ENCODE measurements at places on chromosomes 6 and 20. TPM values are rescaled to one million over a fixed set of nuclear protein-coding genes. Genes with fewer than 3 reads are reported as not detected.

GRCh38 chr6:92879526-92879925, 539.8 kb downstream of the EPHA7 start:
- no peaks in the 10 kb centered on the region for H3K27me3 ChIP-seq
- no peaks in the 10 kb centered on the region for H3K4me1 ChIP-seq
- H3K4me3 ChIP-seq = no peak overlapping the region
- no peak overlapping the region for H3K27ac ChIP-seq
- H3K36me3 ChIP-seq = no peaks in the 10 kb centered on the region
- peak; percentile 69 for DNase-seq

DNA sequence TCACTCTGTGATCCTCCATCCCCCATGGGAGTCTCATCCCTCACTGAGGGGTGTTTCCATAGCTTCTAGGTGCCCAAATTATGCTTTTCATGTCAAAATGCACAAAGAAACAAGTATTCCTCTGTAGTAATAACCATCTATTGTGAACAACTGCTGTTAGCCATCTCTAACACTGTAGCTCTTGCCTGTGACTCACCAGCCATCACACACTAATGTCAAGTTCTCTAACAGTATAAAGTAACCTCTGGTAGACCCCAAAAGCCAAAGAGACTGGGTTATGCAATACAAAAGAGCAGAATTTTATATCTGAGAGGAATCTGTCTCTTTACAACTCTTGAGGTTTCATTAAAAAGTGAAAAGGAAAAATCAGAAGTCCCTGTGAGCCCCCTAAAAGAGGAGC, 25.4 kb upstream of the IYD start:
- H3K36me3 ChIP-seq = no peaks in the 10 kb centered on the region
- H3K4me1 ChIP-seq = no peaks in the 10 kb centered on the region
- peaks cover 9% of the 10 kb centered on the region for H3K27me3 ChIP-seq
- H3K4me3 ChIP-seq = no peak overlapping the region

GRCh38 chr20:6295867-6296256, 173.0 kb upstream of the FERMT1 start:
- DNase-seq = no peak
- H3K36me3 ChIP-seq = no peaks in the 10 kb centered on the region
- H3K27ac ChIP-seq = no peak overlapping the region
- no peaks in the 10 kb centered on the region for H3K27me3 ChIP-seq

The CAP2 gene
- total RNA-seq = 15.1 TPM

GRCh38 chr6:5763871-5764270, 242.9 kb downstream of the NRN1 start:
- H3K4me3 ChIP-seq = no peak overlapping the region
- no peak overlapping the region for H3K27ac ChIP-seq
- no peaks in the 10 kb centered on the region for H3K4me1 ChIP-seq
- no peak for DNase-seq

DNA sequence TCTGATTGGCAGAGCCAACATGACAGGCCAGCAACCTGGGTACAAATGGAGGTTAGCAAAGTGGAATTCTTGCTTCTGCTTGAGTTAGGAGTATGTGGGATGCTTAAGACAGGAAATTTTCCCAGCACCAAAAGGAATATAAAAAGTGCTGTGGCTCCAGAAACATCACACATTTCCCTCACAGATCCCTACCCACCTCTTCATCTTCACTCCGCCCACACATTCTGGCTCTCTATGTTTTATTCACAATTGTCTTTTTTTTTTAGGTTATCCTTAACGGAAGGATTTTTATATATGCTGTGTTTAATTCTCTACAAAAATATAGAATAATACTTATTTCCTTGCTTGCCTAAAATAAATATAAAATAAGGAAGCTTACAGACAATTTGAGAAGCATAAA, 563.3 kb upstream of the HS3ST5 start:
- no peaks in the 10 kb centered on the region for H3K36me3 ChIP-seq
- H3K27me3 ChIP-seq = no peaks in the 10 kb centered on the region
- no peak overlapping the region for H3K27ac ChIP-seq
- no peak overlapping the region for H3K4me3 ChIP-seq
- no peak for DNase-seq

DNA sequence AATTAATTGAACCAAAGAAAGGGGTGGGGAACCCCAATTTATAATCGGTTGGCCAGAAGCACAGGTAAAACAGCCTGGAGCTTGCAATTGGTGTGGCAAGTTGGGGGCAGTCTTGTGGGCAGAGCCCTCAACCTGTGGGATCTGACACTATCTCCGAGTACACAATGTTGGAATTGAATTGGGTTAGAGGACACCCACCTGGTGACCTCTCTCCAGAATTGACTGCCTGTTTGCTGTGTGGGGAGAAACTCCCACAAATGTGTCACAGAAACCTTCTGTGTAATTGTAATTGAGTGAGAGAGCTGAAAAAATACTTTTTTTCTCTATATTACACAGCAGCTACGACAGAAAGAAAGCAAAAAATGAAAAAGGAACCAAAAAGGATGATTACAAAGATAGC, 53.0 kb upstream of the FAM83C start:
- peaks cover 46% of the 10 kb centered on the region for H3K36me3 ChIP-seq
- peaks cover 18% of the 10 kb centered on the region for H3K4me1 ChIP-seq
- no peak for DNase-seq
- H3K4me3 ChIP-seq = no peak overlapping the region

DNA sequence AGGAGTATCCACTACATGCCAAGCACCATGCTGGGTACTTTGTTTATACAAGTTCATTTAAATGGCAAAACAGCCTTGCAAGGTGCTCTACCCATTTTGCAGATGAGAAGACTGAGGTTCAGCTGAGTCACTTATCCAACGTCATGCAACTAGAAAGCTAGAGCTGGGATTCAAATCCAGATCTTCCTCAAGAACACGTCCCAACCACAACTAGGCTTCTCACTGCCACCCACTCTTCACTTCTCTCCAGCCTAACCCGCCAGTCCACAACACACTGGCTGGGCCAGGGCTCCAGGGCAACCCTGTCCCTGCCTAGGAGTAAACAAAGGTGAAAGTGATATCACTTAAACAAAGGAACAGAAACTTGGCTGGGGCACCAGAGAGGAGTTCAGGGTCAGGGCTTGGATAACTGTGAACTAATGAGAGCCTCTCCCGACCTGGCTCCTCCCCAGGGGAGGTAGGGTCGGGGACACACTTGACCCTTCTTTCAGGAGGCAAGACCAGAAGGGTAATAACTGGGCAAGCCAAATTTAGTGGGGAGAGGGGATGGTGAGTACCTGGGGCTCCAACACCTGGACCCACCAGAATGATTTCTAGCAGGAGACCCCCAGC, 7.9 kb downstream of the SDC4 start:
- no peak for DNase-seq
- peaks cover 58% of the 10 kb centered on the region for H3K4me1 ChIP-seq
- no peaks in the 10 kb centered on the region for H3K27me3 ChIP-seq

Measured in SJCRH30 (cell line).